Transverse colon (tissue), 4 donors: ENCODE measurements at places on chromosomes 2 and 18. TPM values are rescaled to one million over a fixed set of nuclear protein-coding genes. Genes with fewer than 3 reads are reported as not detected.

DNA sequence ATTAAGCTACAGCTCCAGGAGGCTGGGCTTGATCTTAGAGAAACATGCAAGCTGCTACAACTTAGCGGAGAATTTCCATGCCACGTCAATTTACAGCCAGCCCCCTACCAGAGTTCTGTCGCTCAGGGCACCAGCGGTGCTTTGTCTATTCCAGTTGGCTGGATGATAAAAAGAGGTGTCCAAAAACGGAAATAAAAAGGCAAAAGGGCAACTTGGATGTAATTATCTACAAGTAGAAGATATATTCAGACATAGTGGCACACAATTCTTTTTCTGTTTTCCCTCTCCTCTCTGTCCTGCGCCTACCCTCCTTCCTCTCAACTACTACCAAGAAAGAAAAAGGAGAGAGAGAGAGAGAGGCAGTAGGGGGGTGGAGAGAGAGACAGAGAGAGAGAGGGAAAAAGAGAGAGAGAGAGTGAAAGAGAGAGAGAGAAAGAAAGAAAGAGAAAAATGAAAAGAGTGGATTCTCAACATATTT, 363 bp upstream of the RFTN2 start:
- no peaks in the 10 kb centered on the region for H3K36me3 ChIP-seq
- no peak for DNase-seq
- peak overlapping the region; percentile 47 for H3K27ac ChIP-seq

The NUP35 gene
- 8.5 TPM for total RNA-seq

The C2orf15 gene
- 1.8 TPM for total RNA-seq

The RGPD4 gene
- total RNA-seq, result not detected

The SYT4 gene
- total RNA-seq, result 2.7 TPM

The APLF gene
- 10.8 TPM for total RNA-seq

DNA sequence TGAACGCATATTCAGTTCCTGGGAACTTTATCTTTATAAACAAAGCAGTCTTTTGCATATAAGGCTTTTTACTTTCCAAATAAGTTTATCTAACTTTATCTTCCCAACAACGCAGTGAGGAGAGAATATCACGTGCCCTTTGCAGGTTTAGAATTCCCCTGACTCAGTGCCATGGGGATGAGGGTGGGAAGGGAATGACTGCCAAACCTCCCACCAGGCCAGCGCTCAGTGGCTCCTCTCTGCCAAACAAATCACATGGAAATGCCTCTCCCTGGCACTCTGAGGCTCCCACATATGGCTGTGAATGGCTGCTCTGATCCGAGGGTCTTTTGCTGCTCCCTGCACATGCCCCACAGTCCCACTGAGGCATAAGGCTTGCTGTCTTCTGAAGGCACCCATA, 158.3 kb downstream of the DNAH6 start:
- no peak overlapping the region for H3K4me3 ChIP-seq
- H3K36me3 ChIP-seq, result no peaks in the 10 kb centered on the region
- DNase-seq, result no peak
- no peak overlapping the region for H3K27ac ChIP-seq
- no peaks in the 10 kb centered on the region for H3K4me1 ChIP-seq

- DNase-seq, result no peak
- H3K27ac ChIP-seq, result no peak overlapping the region
- H3K27me3 ChIP-seq, result no peaks in the 10 kb centered on the region
- H3K4me3 ChIP-seq, result no peak overlapping the region
- H3K36me3 ChIP-seq, result no peaks in the 10 kb centered on the region
Observed at GRCh38 chr2:168524005-168524404, 67.9 kb downstream of the CERS6 start.

GRCh38 chr2:183532514-183532913, 408.3 kb downstream of the NUP35 start:
- H3K27me3 ChIP-seq, result no peaks in the 10 kb centered on the region
- H3K36me3 ChIP-seq, result no peaks in the 10 kb centered on the region
- DNase-seq, result no peak

DNA sequence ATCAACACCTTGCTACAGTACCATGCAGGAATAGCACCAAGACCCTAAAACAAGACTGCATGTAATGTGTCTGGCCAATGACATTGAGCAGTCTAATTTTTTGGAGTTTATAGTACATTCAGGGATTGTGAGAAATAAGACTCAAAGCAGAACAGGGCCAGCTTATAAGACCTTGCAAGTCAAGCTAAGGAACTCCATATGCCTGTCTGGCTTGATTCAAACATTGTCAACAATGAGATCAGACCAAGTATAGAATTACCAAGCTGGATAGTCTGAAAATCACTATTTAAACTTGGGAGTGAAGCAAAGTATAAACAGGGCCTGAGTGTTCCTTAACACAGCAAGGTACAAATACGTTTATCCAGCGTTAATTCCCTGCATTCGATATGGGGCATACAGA, 370.9 kb downstream of the CNTNAP5 start:
- H3K27ac ChIP-seq, result no peak overlapping the region
- H3K4me1 ChIP-seq, result no peaks in the 10 kb centered on the region
- no peaks in the 10 kb centered on the region for H3K27me3 ChIP-seq

The HOXD1 gene
- 4.1 TPM for total RNA-seq

GRCh38 chr2:238912916-238913875, 65.3 kb downstream of the TWIST2 start:
- no peak for DNase-seq
- H3K27ac ChIP-seq, result no peak overlapping the region
- H3K36me3 ChIP-seq, result no peaks in the 10 kb centered on the region

GRCh38 chr2:168679741-168680310, 122.6 kb upstream of the NOSTRIN start:
- DNase-seq, result no peak
- H3K27ac ChIP-seq, result no peak overlapping the region
- H3K4me3 ChIP-seq, result no peak overlapping the region

GRCh38 chr2:42618972-42619371, 50.5 kb downstream of the MTA3 start:
- no peaks in the 10 kb centered on the region for H3K4me1 ChIP-seq
- H3K27me3 ChIP-seq, result no peaks in the 10 kb centered on the region
- no peak overlapping the region for H3K4me3 ChIP-seq

DNA sequence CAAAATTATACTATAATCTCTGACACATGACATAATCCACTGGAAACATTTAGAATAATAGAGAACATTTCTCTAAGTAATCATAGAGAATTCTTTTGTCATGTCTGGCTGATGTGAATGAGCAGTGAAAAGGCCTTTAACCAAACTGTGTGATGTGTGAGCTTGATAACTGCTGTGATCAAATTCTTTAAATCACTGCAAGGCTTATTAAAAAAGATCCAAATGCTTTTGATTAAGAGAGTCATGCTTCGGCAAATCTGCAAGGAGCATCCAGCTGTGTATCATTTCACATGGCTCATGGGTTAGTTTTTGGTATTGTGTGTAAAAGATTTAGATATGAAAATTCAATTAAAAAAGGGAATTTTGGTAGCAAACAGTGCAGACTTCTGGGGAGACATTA, 58.6 kb upstream of the TFPI start:
- no peaks in the 10 kb centered on the region for H3K36me3 ChIP-seq
- H3K27me3 ChIP-seq, result no peaks in the 10 kb centered on the region
- no peak overlapping the region for H3K4me3 ChIP-seq
- H3K4me1 ChIP-seq, result no peaks in the 10 kb centered on the region
- no peak for DNase-seq
- H3K27ac ChIP-seq, result no peak overlapping the region

GRCh38 chr2:238915596-238915995, 67.7 kb downstream of the TWIST2 start:
- no peak for DNase-seq
- no peaks in the 10 kb centered on the region for H3K4me1 ChIP-seq
- no peak overlapping the region for H3K27ac ChIP-seq
- no peaks in the 10 kb centered on the region for H3K27me3 ChIP-seq
- H3K36me3 ChIP-seq, result no peaks in the 10 kb centered on the region

DNA sequence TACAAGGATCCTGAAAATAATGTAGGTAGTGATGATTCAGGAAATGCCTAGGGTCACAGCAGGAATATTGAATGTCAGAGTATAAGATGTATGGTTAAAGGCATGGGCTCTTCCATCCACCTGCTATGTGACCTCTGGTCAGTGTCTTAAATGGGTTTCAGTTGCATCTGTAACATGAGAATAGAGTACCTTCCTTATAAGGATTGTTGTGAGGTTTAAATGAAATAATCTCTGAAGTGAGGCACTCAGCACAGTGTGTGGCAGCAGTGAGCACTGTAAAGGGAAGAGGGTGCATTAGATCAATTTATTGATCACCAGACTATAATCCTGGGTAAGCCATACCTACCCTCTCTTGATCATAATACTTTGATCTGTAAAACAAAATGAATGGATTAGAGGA, 319.1 kb downstream of the SLC4A3 start:
- no peaks in the 10 kb centered on the region for H3K36me3 ChIP-seq
- H3K27me3 ChIP-seq, result no peaks in the 10 kb centered on the region
- H3K4me3 ChIP-seq, result no peak overlapping the region

DNA sequence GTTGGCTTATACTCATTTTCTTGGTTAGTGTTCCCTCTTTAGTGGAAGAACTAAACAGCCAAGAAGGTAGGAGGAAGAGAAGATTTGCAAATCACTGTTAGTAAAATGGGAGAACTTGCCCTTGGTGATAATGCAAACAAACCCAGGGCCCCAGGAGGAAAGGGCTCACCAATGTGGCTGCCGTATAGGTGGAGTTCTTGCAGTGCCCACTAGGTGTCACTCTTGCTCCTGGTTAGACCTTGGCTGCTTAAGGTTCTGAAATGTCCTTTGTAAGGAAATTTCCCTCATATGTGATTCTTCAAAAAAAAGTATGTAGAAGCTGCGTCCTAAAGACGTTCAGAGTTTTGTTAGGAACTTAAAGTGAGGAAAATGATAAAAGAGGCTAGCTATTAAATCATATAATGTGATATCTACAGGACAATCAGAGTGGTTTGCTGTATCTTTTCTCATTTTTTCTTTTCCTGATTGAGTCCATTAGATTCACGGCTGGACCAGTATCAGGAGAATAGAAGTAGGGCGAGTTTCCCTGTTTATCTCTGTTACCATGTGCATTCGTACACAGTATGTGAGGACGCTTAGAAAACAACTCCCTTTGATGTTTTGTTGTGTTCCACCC, 48.6 kb downstream of the RPIA start:
- no peak overlapping the region for H3K27ac ChIP-seq
- H3K4me1 ChIP-seq, result peaks cover 9% of the 10 kb centered on the region
- peak; percentile 84 for DNase-seq
- H3K36me3 ChIP-seq, result no peaks in the 10 kb centered on the region
- H3K4me3 ChIP-seq, result no peak overlapping the region

- no peak for DNase-seq
- no peak overlapping the region for H3K4me3 ChIP-seq
- H3K27ac ChIP-seq, result no peak overlapping the region
- no peaks in the 10 kb centered on the region for H3K4me1 ChIP-seq
- no peaks in the 10 kb centered on the region for H3K27me3 ChIP-seq
Observed at GRCh38 chr2:146634230-146635097, 1210.4 kb upstream of the ACVR2A start.

The LRATD1 gene
- total RNA-seq, result 87.6 TPM

DNA sequence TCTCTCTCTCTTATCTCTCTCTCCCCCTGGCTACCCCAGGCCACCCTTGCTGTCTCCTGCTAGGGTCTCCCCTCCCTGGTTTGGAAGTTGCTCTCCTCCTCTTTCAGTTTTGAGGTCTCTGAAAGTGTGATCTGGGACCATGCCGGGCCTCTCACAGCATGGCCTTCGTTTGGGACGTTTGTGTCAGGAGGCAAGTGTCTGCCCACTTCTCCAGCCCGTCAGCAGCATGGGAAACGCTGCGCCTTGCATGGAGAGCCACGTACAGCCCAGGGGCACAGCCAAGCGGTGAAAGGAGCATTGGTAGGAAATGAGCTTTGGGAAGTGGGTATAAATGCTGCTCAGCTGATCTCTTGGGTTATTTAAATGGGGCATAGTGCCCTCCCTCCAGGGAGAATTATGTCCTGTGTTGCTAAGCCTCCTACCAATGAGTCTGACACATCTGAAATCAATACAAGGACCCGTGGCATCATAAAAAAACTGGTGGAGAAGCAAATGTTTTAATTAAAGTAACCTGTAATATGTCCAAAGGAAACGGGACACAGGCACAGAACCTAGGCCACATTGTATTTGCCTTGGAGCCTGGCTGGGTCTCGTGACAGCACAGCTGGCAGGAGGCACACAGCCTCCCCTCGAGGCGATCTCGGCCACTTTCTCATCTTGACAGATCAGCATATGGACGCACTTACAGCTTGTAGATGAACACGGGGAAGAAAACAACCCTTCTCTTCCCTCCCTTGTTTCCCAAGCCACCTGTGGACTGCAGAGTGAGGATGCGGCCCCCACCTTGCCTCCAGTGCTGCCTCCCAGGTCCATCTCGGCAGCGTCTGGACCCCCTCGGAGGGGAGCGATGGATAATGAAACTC, 72.7 kb downstream of the SH3RF3 start:
- H3K27me3 ChIP-seq, result no peaks in the 10 kb centered on the region
- no peak for DNase-seq
- no peaks in the 10 kb centered on the region for H3K36me3 ChIP-seq
- no peak overlapping the region for H3K4me3 ChIP-seq

The VRK2 gene
- total RNA-seq, result 24.3 TPM

DNA sequence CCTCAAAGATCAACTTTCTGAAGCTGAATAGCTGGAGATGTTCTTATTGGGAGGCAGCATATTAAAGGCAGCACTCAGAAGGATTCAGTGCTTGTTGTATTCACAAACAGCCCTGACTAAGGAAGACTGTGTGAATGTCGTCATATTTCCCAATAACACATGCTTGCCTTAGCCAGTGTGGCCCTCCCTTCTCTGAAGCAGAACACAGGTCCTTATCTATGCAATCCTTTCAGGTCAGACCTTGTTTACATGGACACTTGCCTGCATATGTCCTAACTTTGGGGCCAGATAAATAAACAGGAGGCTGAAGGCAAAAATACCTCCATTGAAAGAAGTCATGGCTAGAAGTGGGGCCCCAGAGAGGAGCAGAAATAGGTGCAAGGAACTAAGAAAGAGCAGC, 97.2 kb downstream of the SLC4A3 start:
- no peak overlapping the region for H3K27ac ChIP-seq
- H3K36me3 ChIP-seq, result no peaks in the 10 kb centered on the region
- no peak overlapping the region for H3K4me3 ChIP-seq

GRCh38 chr2:80050246-80050645, 254.3 kb downstream of the LRRTM1 start:
- H3K4me1 ChIP-seq, result no peaks in the 10 kb centered on the region
- H3K27ac ChIP-seq, result no peak overlapping the region
- H3K4me3 ChIP-seq, result no peak overlapping the region
- DNase-seq, result no peak

DNA sequence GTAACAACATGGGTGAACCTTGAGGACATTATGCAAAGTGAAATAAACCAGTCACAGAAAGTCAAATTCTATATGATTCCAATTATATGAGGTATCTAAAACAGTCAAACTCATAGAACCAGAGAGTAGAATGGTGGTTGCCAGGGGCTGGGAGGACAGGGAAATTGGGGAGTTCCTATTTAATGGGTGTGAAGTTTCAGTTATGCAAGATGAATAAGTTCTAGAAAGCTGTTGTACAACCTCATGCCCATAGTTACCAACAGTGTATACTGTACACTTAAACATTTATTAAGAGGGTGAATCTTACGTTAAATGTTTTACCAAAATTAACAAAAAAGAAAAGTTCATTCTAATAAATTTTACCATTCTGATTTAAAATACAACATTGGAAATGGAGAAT, 92.7 kb upstream of the WDSUB1 start:
- H3K27ac ChIP-seq, result no peak overlapping the region
- DNase-seq, result no peak
- H3K4me3 ChIP-seq, result no peak overlapping the region
- no peaks in the 10 kb centered on the region for H3K27me3 ChIP-seq
- no peaks in the 10 kb centered on the region for H3K36me3 ChIP-seq

The C18orf54 gene
- 5.1 TPM for total RNA-seq

- no peak for DNase-seq
- H3K4me3 ChIP-seq, result no peak overlapping the region
- no peaks in the 10 kb centered on the region for H3K27me3 ChIP-seq
- H3K4me1 ChIP-seq, result no peaks in the 10 kb centered on the region
- H3K36me3 ChIP-seq, result no peaks in the 10 kb centered on the region
Observed at GRCh38 chr2:88919087-88919738, 227.7 kb downstream of the RPIA start.
